Common myeloid progenitor, CD34-positive (primary cell): ENCODE measurements at places on chromosomes 16 and 17.

DNA sequence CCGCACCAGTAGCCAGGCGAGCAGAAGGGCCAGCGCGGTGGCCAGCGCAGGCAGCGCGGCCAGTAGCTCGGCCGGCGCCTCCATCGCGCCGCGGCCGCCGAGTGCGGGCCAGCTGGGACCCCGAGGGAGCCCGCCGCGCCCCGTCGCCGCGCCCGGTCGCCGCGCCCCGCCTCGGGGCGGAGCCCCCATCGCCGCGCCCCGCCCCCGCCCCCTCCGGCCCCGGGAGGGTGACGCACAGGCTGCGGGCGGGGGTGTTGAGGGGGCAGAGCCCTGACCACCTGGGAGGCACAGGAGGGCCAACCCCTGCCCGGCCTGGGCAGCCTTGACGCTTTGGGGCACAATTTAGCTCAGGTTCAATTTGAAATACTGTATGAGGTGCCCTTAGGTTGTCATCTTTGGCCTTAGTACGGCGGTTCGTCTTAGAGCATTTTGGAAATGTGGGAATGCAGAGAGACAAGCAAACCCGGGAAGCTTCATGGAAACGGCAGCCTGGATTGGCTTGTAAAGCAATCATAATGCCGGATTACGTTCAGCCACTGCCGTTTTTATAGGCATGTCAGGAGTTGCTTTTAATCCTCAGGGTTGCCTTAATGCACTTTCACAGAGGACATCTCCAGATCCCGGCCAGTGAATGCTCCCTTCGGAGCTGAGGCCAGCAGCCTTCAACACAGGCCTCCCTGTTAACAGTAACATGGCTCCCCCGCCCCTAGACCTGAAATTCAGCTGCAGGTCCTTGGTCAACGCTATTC lies at the start of gene MXRA7:
Gene MXRA7, minus strand, starts transcription at position 103 of the 749 bp plus-strand sequence. Its CDS starts 19 bp downstream, at position 84.
- DNase-seq = no peak

DNA sequence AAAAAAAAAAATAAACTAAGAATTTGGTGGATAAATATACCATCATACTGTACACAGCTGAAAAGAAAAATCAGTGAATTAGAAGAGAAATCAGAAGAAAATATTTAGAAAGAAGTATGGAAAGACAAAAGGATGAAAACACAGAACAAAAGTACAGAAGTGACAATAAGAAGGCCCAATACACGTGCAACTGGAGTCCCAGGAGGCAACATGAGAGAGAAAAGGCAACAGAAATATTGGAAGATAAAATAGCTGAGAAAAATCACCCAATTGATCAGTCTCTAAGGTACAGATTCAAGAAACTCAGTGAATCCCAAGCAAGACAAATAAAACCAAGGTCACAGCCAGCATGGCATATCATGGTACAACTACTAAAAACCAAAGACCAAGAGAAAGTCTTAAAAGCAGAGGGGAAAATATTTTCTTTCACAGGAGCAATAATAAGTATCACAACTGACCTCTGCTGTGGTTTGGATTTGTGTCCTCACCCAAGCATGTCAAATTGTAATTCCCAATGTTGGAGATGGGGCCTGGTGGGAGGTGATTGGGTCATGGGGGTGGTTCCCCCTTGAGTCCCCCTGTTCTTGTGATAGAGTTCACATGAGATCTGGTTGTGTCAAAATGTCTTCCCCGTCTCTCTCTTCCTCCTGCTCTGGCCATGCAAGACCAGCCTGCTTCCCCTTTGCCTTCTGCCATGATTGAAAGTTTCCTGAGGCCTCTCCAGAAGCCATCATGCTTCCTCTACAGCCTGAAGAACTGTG lies 20.2 kb upstream of the ENGASE start:
- peak; percentile 49 for DNase-seq

- DNase-seq = no peak
Measured at GRCh38 chr16:14035092-14035491, 36.0 kb upstream of the MRTFB start.

GRCh38 chr16:87472142-87472778 lies 20.6 kb downstream of the ZCCHC14 start:
- no peak for DNase-seq

DNA sequence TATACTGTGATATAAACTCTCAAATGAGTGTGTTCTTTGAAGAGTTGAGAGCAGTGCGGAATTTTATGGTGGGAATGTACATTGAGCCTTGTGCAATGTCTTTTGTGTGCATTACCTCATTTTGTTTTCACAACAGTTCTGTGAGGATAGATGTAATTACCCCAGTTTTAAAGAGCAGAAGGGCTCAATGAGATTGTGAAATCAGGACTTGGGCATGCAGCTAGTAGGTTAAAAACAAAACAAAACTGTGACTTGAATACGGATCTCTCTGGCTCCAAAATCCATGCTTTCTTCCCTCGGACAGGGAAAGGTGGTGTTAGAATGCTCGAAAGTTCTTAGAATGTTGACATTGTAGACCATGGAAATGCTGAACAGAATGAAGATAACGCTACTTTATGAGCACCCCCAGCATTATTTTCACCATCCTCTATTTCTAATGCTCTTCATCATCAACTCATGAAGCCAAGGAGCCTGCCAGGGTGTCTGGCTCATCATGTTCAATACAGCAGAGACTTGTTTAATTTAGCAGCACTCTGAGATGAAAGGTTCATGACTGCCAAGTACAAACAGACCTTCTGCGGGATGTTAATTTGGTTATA lies 17.1 kb downstream of the MRTFB start:
- DNase-seq = no peak

- no peak for DNase-seq
Measured at GRCh38 chr16:49827805-49828438, 28.0 kb downstream of the ZNF423 start.

GRCh38 chr16:27920391-27920891 lies 143.1 kb downstream of the GSG1L start:
- DNase-seq = no peak

DNA sequence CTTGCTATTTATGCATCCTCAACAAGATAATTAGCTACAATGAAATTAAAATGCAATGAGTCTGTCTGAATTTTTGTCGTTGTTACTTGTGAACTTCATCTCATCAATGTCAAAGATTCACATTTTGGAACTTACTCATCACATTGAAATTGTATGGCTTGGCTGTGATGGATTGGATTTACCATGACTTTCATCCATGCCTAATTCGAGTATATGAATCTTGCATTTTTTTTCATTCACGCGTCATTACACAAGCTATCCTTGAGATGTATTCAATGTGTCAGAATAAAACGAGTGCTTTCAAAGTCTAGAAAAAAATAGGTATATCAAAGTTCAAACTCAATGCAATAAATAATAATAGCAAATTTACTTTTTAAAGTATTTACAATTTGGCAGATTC lies 265.3 kb downstream of the MAP2K6 start:
- DNase-seq = no peak

GRCh38 chr16:58730724-58731370 lies 3.3 kb downstream of the GOT2 start:
- DNase-seq = no peak

- DNase-seq = no peak
Measured at GRCh38 chr17:51346218-51346982, 86.1 kb downstream of the UTP18 start.

GRCh38 chr16:74605746-74606520 lies 981 bp downstream of the GLG1 start:
- peak; percentile 12 for DNase-seq

- no peak for DNase-seq
Measured at GRCh38 chr17:16286947-16287562, 66.2 kb downstream of the CENPV start.

GRCh38 chr16:84867696-84868095 lies 47.9 kb downstream of the CRISPLD2 start:
- no peak for DNase-seq

- DNase-seq = no peak
Measured at GRCh38 chr16:87515475-87516330, 22.9 kb upstream of the ZCCHC14 start.

GRCh38 chr16:58187092-58187491 lies 10.8 kb downstream of the CSNK2A2 start:
- no peak for DNase-seq

DNA sequence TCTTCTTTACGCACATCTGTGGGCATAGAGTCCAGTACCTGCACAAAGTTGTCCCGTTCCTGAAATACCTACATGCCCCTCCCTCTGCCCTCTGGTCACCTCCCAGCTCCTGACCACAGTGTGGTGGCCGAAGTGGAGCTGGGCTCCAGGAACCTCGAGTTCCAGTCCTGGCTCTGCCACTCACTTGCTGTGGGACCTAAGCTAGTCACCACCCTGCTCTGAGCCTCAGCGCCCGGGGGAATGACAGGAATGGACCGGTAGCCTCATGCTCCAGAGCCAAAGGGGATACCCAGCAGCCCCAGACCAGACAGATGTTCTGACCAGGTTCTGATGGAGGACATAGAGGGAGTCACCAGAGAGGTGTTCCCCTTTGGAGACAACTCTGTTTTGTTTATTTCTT lies 26.7 kb upstream of the ITGA3 start:
- no peak for DNase-seq

GRCh38 chr17:14072881-14073280 lies 3.6 kb downstream of the COX10 start:
- DNase-seq = no peak

- no peak for DNase-seq
Measured at GRCh38 chr17:1979182-1979985, 45.8 kb downstream of the RTN4RL1 start.

GRCh38 chr17:1050246-1050995 lies 53.5 kb downstream of the TIMM22 start:
- DNase-seq = no peak

GRCh38 chr16:53755026-53755910 lies 51.3 kb downstream of the FTO start:
- no peak for DNase-seq

DNA sequence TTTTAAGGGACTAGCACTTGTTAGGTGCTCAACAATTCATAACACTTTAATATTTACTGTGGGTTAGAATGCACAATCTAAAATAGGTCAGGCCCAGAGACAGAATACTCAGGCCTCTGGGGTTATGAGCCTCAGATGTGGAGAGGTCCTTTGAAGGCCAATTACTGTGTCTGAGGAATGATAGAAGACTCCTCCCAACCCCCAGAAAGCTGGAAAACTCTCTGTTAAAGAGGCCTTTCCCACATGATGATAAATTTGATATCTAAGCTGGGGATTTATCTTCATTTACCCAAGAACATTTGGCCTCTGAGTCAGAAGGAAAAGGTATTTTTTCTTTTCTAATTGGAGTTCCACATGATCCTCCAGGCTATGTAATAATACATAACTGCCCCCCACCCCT lies 41.1 kb upstream of the MMD start:
- DNase-seq = no peak

GRCh38 chr16:56932721-56933619 lies 1.0 kb downstream of the HERPUD1 start:
- peak; percentile 64 for DNase-seq
